Kidney capillary endothelial cell (primary cell): ENCODE measurements at places on chromosomes 16 and 17.
A peak's percentile ranks its signal among the peaks of the same experiment; 100 is the strongest.

- no peak for DNase-seq
Measured at GRCh38 chr16:68978303-68978954, 127.0 kb upstream of the HAS3 start.

- no peak for DNase-seq
Measured at GRCh38 chr16:12017558-12017957, 41.0 kb downstream of the SNX29 start.

DNA sequence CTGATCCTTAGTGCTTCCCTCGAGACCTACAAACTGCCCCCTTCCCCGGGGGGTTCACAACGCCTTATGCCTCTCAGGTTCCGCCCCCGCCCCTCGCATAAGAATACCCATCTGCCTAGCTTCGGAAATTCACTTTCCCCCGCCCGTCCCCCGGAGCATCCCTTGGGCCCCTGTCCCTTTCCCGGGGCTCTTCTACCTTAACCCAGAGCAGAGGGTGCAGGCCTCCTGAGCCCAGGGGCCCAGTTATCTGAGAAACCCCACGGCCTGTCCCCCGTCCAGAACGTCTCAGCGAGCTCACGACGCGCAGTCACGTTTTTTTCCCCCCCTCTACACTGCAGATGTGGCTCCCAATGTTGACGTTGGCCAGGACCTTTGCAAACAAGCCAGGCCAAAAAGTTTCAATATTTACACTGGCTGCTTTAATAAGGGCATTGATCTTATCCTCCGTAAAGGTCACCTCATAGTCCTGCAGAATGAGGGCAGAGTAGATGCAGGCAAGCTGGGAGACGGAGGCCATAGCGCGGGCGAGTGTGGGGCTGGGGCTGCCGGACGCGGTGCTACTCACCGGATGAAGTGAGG, 1.4 kb upstream of the NBR1 start:
- peak; percentile 33 for DNase-seq

DNA sequence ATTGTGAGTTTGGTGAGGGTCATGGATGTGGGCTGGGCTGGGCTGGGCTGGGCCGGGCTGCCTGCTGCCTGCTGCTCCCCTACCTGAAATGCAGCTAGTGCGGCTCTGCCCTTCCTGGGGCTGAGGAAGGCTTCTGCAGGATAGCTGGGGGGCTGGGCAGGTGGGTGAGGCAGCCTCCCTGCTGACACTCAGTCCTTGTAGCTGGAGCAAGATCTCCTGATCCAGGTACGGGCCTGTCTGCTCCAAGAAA, 4.7 kb downstream of the RPL13 start:
- no peak for DNase-seq

DNA sequence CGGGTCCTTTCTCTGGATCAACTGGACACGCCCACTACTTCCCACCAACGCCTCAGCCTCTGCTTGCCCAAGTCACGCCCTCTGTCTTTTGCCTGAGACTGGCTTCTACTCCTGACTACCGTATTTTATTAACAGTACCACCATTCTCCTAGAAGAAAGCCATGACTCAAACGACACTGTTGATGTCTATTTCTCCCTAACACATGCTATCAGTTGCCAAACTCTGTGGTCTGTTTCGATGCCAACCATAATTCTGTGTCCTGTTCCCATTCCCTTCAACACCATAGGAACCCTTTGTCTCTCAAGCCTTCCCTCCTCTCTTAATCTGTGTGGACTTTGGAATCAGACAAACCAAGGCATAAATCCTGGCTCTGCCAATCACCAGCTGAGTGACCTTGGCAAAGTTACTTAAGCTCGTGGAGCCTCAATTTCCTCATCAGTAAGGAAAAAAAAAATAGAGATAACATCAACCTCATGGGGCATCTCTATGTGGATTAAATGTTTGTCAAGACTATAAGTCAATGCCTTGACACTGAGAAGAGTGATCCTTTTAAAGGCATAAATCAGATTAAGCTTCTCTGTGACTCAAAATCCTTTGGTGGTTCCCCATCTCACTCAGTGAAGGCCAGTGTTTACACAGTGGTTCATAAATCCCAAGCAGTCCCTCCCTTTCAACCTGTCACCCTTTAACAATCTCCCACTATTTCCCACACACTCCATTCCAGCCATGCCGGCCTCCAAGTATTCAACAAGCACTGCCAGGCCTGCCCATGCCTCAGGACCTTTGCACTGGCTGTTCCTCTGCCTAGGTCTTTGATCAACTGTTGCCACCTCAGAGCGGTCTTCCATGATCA, 45.6 kb downstream of the ERN1 start:
- DNase-seq = no peak

GRCh38 chr16:79303959-79304387, 296.6 kb downstream of the MAF start:
- DNase-seq = no peak

DNA sequence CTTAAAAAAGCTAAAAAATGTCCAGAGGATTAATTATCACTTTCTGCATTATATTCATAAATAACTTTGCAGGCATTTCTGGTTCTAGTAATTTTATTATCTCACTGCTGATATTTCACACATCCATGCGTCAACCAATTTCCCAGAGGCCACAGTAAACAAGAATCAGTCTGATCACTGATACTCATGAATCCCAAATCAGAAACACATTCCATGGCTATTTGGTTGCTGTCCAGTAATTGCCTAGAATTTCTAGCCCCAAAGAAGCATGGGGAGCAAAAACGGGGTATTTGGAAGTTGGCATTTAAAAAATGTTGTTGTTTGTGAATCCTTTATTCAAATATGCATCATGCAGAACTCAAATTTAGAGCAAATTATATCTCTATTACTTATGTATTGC, 244.8 kb downstream of the CDH8 start:
- no peak for DNase-seq

GRCh38 chr16:20323591-20324117, 3.7 kb downstream of the GP2 start:
- no peak for DNase-seq

DNA sequence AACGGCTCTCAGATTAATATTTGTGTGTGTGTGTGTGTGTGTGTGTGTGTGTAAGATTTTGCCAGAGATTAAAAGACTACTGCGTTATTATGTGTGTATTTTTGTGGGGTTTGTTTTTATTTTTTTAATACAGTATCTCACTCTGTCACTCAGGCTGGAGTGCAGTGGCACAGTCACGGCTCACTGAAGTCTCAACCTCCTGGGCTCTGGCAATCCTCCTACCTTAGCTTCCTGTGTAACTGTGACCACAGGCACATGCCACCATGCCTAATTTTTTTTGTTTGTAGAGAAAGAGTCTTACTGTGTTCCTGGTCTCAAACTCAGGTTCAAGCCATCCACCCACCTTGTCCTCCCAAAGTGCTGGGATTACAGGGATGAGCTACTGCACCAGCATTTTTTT, 87.2 kb downstream of the CYB561 start:
- no peak for DNase-seq

DNA sequence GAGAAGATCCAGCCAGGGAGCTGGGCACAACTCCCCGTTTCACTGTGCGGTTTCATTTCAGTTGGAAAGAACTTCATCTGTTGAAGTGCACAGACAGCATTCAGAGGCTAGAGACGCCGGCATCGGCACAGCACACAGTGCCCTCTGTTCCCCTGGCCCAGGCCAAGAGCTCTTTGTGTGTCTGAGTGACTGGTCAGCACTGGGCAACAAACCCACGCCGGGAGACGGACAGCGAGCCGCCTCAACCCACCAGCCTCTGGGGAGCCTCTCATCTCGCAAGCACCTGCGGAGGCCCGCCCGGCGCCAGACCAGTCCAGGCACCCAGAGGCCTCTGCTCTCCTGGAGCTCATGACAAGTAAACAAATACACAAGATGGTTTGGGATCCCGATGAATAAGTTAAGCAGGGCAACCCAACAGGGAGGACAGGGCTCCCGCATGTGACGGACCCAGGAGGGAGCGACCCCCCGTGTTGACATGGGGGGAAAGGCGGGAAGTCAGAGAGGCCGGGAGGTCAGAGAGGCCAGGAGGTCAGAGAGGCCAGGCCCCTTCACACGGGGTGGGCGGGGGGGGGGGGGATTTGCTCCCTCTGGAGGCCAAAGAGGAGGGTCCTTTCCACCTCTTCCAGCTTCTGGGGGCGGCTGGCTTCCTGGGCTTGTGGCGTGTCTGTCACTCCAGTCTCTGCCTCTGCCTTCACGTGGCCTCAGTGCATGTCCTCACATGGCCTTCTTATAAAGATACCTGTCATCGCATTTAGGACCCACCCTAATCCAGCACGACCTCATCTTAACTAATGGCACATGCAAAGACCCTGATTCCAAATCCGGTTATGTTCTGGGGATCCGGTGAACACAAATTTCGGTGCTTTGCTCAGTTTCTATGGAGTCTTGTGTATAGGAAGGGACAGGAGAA, 25.8 kb upstream of the KLHDC4 start:
- DNase-seq = no peak

- DNase-seq = no peak
Measured at GRCh38 chr17:39863244-39863917, 731 bp downstream of the IKZF3 start.

DNA sequence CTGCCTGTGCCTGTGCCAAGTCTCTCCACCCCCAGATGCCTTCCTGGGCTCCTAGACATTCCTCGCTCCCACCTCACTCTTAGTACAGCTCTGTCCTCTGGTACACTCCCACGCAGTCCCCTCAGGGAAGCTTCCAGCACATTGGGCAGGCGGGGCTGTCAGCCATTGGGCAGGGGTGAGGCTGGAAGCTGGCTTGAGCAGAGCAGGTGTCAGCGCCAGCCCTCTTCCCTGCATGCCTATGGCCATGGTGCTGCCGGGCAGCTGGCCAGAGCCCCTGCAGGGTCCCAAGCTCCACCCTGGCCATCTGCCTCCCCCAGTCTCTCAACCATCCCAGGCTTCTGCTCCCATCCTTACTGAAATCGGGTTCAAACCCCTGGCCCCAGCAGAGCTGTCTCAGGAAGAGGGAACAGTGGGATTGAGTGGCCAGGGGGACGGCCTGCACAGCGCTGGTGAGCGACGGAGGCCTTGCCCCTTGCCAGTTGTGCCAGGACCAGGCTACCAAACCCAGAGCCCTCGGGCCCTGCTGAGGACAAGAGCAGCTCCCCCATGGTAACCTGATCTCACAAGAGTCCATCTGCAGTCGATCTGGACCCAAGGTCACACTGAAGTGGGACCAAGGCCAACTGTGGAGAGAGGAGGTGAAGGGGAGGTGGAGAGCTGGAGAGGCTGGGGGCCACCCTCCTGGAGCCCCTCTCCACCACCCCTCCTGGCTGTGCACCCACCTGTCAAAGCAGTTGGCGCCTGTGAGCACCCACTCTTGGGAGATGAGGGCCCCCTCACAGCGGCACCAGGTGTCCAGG, 2.4 kb upstream of the B9D1 start:
- DNase-seq = no peak

DNA sequence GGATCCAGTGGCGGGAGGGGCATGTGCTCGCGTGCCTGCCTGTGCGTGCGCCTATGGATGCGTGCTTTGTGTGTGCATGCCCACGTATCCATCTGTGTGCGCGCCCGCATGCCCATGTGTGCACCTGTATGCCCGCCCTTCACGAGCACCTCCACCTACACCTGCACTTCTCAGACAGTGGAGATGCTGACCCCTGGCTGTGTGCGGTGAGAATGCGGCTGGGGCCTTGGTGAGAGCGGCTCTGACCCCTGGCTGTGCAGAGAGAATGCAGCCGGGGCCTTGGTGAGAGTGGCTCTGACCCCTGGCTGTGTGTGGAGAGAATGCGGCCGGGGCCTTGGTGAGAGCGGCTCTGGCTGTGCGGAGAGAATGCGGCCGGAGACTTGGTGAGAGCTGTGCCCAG, 33.9 kb downstream of the AXIN1 start:
- no peak for DNase-seq

- no peak for DNase-seq
Measured at GRCh38 chr17:10821054-10821453, 16.8 kb downstream of the PIRT start.
